Hematopoietic multipotent progenitor cell (in vitro differentiated cells): ENCODE measurements at places on chromosomes 16 and 17. TPM values are rescaled to one million over a fixed set of nuclear protein-coding genes. Genes with fewer than 3 reads are reported as not detected.

Gene CDRT15
- total RNA-seq: not detected

Gene RUNDC3A
- 1.6 TPM for total RNA-seq

Gene TBC1D3
- not detected for total RNA-seq

Gene ZNF205
- 4.8 TPM for total RNA-seq

Gene SP6
- 0.27 TPM for total RNA-seq

Gene CSH1
- total RNA-seq: not detected

Gene SRL
- under 0.01 TPM for total RNA-seq

DNA sequence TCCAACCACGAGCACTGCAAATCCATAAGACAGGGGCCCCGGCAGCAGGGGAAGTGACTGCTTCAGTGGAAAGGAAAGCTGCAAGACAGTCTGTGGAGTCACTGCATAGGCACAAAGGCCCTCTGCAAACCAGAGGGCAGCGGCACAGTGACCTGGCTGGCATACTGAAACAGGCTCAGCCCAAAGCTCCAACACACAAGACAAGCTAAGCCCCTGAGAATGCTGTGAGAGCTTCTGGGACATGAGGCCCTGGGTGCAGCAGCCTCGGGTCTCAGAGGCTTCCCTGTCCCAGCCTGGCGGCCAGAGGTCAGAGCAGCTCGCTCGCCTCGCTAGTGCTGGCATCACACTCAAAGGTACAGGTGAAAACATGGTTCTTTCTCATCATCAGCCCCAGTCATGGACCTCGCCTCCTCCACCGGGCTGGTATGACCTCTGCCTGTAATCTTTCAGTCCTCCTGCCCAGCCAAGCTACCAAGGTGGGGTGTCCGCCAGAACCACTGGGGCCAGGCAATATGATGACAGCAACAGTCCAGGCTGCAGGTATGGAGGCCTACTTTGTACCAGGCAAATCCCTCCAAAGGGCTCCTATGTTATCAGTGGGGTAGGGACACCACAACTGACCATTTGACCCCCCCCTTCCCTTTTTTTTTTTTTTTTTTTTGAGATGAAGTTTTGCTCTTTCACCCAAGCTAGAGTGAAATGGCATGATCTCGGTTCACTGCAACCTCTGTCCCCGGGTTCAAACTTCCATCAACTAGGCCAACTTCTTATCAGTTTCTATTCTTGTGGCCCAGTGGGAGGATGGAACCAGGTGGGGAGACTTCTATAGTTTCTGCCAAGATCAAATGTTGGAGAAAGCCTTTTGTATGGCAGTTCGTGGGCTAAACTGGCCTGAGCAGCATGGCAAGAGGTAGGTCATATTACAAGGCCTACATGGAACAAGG is 19.2 kb downstream of the ST3GAL2 start:
- DNase-seq: no peak

DNA sequence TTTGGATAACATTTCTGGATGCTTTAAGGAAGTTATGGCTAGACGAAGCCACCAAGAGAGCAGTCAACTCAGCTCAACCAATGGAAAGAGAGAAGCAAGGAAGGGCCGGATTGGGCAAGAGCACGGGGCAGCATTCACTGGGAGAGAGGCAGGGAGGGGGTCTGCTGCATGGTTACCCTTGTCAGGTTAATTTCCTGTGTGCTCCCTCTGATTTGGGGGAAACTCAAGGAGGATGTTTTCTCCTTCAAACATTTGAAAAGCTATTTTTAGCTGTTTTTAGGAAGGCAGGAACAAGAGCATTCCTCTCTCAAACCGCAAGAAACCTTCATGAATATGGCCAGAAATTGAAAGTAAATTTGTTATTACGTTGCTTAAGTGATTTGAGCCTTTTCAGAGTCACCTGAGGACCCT is 118.5 kb upstream of the ZFHX3 start:
- DNase-seq: no peak

- DNase-seq: no peak
These were observed 157.4 kb downstream of the RBFOX3 start for GRCh38 chr17:79453481-79453880.

DNA sequence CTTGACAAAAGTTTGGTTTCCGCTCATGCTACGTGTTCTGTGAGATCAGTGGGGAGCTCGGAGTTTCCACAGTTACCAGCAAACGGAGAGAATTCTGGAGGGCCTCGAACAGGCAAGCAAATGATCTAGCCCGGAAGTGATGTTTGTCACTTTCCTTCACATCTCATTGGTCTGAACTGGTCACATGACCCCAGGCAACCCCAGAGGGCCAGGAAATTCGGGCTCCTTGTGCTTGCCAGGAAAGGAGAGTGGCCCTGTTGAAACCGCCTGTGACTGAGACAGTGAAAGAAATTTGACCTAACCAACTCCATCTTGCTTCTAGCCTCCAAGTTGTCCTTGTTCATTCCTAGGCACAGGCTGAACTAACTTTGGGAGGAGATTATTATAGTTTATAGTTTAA is 23.0 kb downstream of the SPPL2C start:
- DNase-seq: no peak

- no peak for DNase-seq
These were observed 45.1 kb downstream of the IRX6 start for GRCh38 chr16:55369151-55369550.

DNA sequence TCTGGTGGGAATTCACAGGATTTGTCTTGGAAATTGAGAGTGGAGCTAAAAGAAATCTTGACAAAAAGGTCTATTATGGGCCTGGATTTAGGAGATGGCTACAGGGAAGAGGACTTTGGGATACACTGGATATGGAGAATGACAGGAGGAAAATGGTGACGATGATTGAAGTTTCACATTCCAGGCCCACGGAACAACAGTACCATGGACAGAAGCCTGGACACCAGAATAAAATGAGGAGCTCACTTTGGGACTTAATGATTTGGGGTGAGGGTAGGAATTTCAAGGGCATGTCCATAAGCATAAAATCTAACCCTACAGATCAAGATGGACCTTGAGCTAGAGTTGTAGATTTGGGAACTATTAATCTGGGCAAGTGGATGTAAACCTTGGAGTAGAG is 47.8 kb upstream of the DNAH9 start:
- DNase-seq: no peak

DNA sequence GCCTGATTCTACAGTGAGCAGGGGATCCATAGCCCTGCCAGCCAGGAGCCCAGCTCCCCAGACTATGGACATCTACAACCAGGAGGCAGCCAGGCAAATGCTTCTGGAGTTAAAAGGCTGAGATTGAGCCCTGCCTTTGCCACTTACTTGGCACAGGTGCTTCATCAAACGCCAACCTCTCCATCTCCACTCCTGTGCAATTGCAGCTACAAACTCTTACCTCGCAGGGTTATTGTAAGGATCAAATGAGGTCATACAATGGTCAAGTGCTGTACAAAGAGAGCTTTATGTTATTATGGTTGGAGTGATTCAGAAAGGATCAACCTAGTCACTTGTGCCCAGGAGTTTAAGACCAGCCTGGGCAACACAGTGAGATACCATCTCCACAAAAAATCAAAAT is 9.8 kb upstream of the MYO18A start:
- DNase-seq: no peak

DNA sequence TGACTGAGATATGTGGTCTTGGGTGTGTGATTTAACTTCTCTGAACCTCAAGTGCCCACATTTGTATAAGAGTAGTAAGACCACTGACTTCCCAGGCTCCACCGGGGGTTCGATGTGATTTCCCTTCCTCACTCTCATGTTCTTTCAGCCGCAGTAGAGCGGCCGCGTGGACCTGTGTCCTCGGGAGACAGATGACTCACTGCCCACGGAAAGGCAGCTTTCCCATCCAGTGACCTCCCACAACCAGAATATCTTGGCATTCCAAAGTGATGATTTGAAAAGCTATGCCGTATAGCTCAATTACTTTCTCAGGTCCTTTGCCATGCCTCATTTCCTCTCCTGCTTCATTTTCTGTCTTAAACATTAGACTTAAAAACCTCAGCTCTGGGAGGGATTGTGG is 73.6 kb downstream of the IL21R start:
- no peak for DNase-seq

DNA sequence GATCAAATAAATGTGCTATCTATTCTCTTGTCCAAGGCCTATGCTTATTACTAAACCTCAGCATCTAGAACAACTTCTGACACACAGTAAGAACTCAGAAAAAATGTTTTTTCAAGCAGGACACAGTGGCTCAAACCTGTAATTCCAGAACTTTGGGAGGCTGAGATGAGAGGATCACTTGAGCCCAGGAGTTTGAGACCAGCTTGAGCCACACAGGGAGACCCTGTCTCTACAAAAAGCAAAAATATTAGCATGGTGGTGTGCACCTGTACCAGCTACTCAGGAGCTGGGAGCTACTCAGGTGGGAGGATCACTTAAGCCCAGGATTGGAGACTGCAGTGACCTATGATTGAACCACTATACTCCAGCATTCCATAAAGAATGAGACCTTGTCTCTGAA is 32.5 kb downstream of the USP32 start:
- no peak for DNase-seq

DNA sequence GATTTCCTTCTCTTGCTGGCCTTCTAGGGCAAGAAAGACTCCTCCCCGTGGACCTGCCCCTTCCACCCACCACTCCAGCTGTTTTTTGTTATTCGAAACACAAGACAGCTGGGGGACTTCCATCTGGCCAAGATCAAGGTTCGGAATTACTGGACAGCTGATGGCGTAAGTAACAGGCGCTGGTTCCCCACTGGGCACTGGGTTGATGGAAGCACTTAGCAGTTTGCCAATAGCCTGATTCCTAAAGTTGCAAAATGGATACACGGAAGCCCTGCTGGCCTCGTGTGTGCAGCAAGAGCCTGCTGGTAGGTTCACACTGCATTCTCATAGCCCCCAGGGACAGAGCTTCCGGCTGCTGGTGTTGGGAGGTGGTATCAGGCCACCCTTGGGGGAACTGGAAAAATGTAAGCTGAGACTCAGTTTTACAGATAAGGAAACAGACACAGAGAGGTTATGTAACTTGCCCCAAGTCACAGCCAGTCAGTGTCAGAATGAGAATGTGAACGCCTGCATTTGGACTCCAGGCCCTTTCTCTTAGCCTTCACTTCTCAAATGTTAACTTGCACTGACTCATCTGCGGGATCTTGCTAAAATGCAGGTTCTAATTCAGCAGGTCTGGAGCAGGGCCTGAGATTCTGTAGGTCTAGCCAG is 171.7 kb downstream of the KATNIP start:
- no peak for DNase-seq
